ENCODE measurements at places on chromosomes 5 and 9. TPM values are rescaled to one million over a fixed set of nuclear protein-coding genes. Genes with fewer than 3 reads are reported as not detected.
A peak's percentile ranks its signal among the peaks of the same experiment; 100 is the strongest.

DNA sequence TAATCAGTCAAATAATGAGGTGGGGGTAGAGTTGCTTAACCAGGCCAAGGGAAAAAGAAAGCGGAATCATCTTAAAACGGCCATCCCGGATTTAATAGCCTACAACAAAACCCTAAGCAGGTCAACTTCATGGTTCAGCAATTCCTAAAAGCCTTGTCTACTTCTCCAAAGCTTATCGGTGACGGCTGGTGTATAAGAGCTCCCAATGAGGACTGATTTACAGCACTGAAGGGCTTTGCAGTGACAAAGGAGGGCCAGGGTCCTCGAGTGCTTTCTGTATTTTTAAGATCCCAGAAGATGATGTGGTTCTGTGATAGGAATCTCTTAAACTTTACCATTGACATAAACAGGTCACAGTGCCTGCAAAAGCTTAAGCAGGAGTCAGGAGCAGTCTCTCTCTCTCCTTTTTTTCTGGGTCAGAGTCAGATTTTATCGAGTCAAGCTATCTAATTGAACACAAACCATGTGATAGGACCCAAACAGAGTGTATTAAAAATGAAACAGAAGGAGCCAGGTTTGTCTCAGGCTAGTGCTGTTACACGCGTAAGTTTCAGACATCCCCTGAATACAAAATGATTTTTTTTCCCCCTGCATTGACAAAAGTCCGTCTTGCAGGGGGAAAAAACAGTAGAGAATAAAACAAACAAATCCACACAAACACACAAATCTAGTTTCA lies 663.6 kb upstream of the ZNF608 start:
- no peak for DNase-seq

GRCh38 chr5:68378204-68378820 lies 162.8 kb downstream of the PIK3R1 start:
- peak; percentile 39 for DNase-seq

DNA sequence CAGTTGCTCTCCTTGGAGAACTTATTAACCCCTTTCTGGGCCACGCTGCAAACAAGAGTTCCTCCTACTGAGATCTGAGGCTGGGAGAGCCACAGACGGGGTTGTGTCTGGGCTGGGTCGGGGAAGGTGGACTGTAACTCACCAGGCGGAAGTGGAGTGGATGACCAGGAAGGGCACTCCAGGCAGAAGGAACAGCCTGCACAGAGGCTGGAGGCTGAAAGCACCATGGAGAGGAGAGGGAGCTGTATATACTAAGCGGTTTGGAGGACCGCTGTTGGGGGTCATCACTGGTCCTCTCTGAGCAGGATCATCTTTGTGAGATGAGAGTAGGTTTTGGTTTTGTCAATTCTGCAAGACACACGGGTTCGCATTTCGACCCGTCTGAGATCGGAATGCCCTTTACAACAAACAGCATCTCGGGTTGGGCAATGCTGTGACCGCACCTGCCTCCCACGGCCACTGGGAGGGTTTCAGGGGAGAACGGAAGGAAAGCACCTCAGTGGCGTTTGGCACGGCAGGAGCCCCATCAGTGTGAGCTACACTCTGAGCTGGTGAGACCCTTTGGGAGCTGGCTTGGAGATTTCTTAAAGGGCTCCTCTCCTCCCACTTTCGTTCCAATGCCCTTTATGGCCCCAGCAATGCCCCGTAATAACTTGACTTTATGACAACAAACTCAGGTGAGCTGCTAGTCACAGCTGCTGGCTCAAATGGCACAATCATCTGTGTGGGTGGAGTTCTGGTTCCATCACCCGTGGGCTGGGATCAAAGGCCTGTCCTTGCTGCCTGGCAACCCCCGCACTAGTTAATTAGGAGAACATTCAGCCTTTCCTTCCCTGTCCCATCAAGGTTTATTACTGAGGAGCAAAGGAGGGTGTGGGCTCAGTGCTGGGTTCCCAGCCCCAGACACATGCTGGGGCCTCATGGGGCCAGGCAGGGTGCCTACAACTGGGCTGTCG lies 18.7 kb upstream of the NEURL1B start:
- DNase-seq = no peak

Gene PKD2L2
- not detected for total RNA-seq

All from LHCN-M2 (cell line).